ENCODE measurements at places on chromosomes 7 and 10.

- no peak for DNase-seq
Observed at GRCh38 chr7:112252691-112253090, 46.2 kb downstream of the ZNF277 start.

GRCh38 chr10:11344081-11344480 lies 267.4 kb downstream of the USP6NL start:
- no peak for DNase-seq

DNA sequence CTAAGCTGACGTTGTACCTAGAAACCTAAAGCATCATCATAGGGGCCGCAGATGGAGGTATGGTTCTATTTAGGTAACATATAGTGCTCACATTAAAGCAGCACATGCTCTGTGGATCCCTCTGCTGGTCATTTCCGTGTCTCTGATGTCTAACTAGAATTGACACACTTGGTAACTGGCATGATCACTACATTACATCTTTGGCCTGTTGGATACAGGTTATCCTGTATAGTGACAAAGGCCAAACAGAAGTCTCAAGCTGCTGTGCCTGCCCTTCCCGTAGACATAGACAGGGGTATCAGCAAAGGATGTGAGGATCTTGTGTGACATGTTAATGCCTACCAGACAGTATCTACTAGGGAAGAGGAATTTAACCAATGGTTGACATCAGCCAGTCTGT lies 51.2 kb downstream of the KIF5B start:
- no peak for DNase-seq

DNA sequence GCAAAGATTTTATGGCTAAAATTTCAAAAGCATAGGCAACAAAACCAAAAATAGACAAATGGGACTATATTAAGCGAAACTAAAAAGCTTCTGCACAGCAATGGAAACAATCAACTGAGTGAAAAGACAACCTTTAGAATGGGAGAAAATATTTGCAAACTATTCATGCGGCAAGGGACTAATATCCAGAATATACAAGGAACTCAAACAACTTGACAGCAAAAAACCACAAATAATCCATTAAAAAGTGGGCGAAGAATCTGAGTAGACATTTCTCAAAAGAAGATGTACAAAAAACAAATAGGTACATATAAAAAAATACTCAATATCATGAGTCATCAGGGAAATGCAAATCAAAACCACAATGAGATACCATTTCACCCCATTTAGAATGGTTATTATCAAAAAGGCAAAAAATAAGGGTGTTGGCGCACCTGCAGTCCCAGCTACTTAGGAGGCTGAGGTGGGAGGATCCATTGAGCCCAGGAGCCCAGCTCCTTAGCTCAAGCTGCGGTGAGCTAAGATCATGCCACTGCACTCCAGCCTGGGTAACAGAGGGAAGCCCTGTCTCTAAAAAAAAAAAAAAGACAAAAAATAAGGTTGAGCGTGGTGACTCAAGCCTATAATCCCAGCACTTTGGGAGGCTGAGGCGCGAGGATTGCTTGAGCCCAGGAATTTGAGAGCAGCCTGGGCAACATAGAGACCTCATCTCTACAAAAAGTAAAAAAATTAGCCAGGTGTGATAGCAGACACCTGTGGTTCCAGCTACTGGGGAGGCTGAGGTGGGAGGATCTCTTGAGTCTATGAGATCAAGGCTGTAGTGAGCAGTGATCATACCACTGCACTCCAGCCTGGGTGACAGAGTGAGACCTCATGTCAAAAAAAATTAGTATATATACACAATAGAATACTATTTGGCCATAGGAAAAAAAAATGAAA lies 4.2 kb upstream of the CCM2 start:
- DNase-seq, result no peak

GRCh38 chr10:18087355-18087754 lies 52.9 kb upstream of the CACNB2 start:
- no peak for DNase-seq

GRCh38 chr7:3916146-3916545 lies 615.1 kb downstream of the SDK1 start:
- DNase-seq, result no peak

- DNase-seq, result no peak
Observed at GRCh38 chr7:70681469-70682350, 450.2 kb upstream of the GALNT17 start.

DNA sequence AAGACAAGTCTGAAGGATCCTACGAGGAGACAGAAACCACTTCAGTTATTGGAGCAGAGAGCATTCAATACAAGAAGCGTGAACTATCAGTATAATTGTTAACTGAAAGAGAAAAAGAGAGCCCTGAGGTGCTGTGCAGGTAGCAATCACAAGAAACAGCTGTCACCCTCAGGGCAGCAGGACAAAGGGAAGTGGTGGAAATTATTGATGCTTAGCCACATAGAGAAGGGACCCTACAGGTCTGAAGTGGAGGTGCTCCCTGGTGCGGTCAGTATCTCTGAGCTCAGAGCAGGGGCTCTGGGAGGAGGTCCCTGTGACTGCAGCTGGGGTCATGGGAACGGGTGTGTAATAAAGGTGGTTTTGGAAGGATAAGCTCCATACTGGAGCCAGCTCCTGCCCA lies 97.8 kb upstream of the KLF6 start:
- DNase-seq, result no peak
